ENCODE measurements at places on chromosomes 3 and 15. TPM values are rescaled to one million over a fixed set of nuclear protein-coding genes. Genes with fewer than 3 reads are reported as not detected.

ZNF774 gene
- 0.99 TPM for total RNA-seq

IGSF11 gene
- not detected for total RNA-seq

OIP5 gene
- total RNA-seq = 10.5 TPM

NDN gene
- total RNA-seq = 1.6 TPM

KPNA4 gene
- total RNA-seq = 86.8 TPM

TPRA1 gene
- 26.0 TPM for total RNA-seq

EPHB1 gene
- total RNA-seq = not detected

ABHD10 gene
- 68.1 TPM for total RNA-seq

MKRN3 gene
- total RNA-seq = 0.80 TPM

TNIK gene
- total RNA-seq = 37.9 TPM

ALDH1A2 gene
- not detected for total RNA-seq

SLC22A14 gene
- total RNA-seq = not detected

ANKUB1 gene
- not detected for total RNA-seq

DAZL gene
- not detected for total RNA-seq

MESP1 gene
- 6.2 TPM for total RNA-seq

SLC28A2 gene
- total RNA-seq = not detected
